ENCODE measurements at places on chromosomes 7 and 10. TPM values are rescaled to one million over a fixed set of nuclear protein-coding genes. Genes with fewer than 3 reads are reported as not detected.

GRCh38 chr7:111438369-111439289 lies 123.7 kb downstream of the IMMP2L start:
- DNase-seq: no peak

GRCh38 chr7:114922652-114923402 lies 933 bp downstream of the MDFIC start:
- peak; percentile 54 for DNase-seq

DDC gene
- total RNA-seq: 16.1 TPM

SPDYE5 gene
- not detected for total RNA-seq

GRCh38 chr7:132419542-132419941 lies 156.7 kb downstream of the PLXNA4 start:
- no peak for DNase-seq

GRCh38 chr7:143287339-143287934 lies 714 bp upstream of the CASP2 start:
- DNase-seq: no peak

DNA sequence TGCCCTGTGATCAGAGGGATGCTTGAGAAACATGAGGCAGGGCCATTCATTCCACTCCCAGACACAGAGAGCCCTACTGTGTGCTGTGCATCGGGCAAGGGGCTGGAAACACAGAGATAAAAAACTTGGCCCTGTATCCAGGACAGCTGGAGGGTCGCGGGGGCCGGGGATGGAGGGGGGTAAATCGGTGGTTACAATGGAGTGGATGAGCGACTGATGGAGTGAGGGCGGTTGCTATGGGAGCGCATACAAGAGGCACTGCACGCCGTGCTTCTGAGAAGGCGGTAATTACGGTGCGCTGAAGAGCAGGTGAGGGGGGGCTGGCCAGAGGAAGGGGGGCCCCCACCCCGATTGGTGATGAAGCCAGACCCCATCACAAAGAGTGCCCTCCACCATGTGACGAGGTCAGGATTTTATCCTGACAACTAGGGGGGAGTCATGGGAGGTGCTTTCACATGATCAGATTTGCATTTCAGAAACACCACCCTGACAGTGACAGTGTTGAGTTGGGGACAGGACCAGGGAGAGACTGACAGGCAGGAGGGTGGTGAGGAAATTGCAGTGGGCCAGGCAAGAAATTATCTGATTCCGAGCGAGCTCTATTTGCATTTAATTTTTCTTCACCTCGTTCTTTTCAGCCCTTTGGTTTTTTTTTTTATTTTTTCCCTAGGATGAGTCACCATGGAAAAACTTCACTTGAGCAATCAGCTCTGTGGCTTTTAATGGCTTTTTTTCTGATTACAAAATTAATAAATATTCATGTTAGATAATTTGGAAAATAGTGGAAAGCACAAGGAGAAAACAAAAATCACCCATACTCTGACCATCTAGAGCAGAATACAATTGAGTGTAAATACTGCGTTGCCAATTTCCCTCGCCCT lies 7.8 kb downstream of the CPA5 start:
- no peak for DNase-seq

PANK1 gene
- total RNA-seq: 4.6 TPM

DNA sequence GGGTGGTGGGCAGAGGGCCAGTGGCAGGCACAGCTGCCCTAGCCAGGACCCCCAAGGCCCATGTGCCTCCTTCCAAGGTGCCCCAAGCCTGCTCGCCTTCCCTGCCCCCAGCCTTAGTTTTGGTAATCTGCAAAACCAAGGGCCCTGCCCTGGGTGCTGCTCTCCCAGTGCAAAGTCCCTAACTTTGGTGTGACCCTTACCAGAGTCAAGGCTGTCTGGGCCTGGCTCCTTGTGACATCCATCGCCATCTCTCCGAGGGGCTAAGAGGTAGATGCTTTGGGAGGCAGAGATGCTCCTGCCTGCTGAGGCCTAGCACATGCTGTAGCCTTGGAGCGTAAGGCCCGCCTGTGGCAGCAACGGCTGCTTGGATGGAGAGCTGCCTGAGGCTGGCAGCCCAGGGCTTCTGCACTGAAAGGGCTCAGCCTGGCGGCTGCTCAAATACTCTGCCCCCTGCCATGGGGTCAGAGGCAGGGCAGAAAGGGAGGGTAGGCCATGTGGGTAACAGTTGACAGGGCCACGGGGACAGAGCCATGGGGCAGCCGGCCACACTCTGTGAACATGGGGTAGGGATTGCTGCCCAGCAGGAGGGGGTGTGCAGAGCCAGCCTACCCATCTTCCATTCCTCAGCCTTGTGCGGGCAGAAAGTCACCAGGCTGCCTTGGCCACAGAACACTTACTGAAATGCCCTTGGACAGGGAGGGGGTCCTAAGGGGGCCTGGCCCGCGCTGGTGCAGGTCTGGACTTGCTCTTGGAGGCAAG lies 17.9 kb upstream of the MYL7 start:
- no peak for DNase-seq

GRCh38 chr7:50641442-50642405 lies 76.5 kb upstream of the DDC start:
- DNase-seq: no peak

- DNase-seq: no peak
These were observed 48.9 kb upstream of the ENO4 start for GRCh38 chr10:116800286-116800929.

GRCh38 chr7:26668821-26669220 lies 195.6 kb downstream of the SKAP2 start:
- no peak for DNase-seq

ANXA8L1 gene
- not detected for total RNA-seq

Data from transverse colon (tissue), 4 donors.